Anterior cingulate cortex (tissue), 58 donors: ENCODE measurements at places on chromosomes 16 and 17.

DNA sequence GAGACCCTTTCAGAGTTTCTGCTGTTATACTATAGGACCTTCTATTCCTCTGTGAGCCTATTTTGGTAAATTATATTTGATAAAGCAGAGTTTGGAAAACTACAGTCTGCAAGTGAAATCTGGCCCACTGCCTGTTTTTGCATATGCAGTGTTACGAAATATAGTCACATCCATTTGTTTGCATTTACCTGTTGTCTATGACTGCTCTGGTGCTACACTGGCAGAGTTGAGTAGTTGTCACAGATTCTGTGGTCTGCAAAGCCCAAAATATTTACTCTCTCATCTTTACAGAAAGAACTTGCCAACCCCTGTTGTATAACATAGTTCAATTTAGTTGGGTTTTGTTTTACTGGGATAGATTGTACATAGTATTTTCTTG is 42.3 kb downstream of the TNRC6A start:
- no peak for DNase-seq

DNA sequence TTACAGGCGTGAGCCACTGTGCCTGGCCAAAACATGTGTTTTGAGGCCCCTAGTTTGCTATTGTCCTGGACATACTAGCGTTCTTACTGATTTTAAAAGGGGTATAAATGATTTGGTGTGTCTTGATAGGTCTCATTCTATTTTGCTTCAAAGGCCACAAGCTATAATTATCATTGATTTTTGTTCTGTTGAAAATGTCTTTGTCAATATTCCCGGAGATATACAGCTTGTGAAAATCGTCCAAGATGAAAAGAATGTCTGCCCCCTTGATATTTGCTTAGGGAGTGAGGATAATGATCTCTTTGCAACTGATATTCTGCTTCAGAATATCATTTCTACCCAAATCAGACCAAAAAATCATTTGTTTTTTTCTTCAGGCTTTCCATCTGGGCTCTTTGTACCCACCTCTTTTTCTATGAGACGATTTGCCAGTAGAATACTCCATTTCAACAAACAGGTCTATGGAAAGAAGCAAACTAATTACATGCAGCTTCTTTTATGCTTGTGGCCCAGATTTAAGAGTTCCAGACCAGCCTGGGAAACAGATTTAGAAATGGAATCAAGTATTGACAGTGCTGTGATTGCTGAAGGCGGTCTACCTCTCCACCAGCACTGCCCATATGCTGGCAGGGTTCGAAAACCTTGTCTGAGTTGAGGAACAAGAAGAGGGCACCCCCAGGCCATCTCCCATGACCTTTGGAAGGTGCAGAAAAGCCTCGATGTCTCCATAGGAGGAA is 14.1 kb upstream of the ST6GALNAC1 start:
- DNase-seq = no peak

GRCh38 chr16:25716186-25716585 is 24.4 kb downstream of the HS3ST4 start:
- DNase-seq = no peak

DNA sequence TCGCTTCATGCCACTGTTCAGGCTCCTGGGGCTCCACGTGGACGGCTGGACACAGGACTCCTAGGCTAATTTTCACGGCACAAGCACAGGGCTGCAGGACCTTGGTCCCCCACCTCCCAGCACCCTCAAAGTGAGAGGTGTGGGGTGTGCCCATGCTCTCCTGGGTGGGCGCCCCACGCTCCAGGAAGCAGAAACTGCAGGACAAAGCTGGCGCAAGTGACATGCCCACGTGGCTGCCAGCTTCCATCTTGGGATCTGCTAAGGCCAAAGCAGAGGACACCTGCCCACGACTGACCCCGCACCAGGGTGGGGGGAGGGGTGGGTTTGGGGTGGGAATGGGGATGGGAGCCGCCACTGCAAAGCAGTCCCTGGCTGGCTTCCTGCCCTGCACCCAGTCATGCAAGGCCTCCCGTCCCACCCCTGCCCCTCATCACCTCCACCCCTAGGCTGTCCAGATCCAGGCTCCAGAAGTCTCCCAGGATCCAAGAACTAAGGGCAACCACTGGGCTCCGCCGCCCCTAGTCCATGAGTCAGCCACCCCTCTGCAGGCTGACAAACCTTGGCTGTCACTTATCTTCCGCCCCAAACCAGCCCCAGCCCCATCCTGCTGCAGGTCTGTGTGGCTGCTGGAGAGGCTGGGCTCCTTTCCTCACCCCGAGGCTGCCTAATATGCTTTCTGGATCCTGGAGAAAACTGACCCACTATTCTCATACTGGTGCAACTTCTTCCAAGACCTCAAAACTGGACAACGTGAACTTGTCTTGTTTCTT is 11.1 kb downstream of the USP6 start:
- no peak for DNase-seq

- no peak for DNase-seq
Observed at GRCh38 chr16:76518781-76519180, 241.6 kb downstream of the CNTNAP4 start.

- DNase-seq = no peak
Observed at GRCh38 chr16:52843381-52843780, 209.3 kb downstream of the CHD9NB start.
